GM12892 (cell line): ENCODE measurements at places on chromosomes 6 and 20.
A peak's percentile ranks its signal among the peaks of the same experiment; 100 is the strongest.

DNA sequence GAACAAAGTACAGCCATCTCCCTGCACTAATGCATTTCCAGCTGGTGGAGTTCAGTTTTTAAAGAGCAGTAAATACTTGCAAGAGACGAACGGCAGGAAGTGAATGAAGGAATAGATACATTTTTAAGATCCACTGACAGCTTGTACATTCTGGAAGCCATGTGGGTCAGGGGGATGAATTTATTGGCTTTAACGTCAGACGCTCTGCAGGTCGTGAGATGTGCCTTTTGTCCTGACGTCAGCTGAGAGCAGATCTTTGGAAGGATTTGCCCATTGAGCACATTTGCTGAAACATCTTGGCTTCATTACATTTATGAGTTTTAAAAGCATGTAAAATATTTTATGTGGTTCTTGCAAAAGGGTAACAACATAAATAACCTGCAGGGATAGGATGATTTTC is 29.5 kb upstream of the SALL4 start:
- no peak for DNase-seq

DNA sequence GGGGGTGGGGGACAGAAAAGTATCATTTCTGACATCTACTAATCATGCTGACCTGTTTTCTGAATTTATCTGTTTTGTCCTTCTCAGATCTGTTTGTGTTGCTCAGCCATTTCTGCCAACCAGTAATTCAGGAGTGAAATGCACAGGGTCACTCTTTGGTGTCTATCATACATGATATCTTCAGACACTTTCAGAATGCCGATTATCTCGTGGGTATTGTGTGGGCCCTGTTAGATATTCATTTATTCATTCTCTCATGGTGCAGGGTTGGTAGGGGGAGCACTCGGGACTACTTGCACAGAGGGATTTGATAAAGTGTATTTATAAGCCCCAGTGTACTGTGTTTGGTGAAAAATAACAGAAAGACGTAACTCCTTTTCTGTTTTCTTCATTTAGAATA is 101.2 kb upstream of the CITED2 start:
- no peak for DNase-seq

DNA sequence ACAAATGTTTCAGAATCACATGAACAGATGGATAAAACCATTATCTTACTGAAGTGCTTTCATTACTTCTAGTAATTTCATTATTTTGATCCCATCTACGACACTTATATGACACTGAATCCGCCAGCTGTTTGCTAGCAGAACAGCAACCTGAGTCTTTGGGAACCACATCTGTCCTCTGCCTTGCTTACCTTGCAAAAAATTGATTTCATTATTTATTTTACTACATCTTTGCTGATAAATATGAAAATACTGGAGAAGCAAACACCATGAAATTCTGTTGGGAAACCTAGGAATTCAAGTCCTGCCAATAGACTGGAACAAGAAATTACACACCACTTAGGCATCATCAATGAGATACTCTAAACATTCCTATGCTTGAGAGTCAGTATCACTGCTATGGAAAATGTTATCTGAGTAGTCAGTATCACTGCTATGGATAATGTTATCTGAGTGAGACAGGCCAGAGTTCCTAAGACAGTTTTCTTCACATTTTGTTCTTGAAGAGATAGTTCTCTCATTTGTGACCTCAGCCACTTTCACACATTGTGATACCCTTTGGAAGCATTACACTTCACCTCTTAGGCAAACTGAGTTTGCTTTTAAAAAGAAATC is 91.9 kb downstream of the PDE10A start:
- no peak for DNase-seq

DNA sequence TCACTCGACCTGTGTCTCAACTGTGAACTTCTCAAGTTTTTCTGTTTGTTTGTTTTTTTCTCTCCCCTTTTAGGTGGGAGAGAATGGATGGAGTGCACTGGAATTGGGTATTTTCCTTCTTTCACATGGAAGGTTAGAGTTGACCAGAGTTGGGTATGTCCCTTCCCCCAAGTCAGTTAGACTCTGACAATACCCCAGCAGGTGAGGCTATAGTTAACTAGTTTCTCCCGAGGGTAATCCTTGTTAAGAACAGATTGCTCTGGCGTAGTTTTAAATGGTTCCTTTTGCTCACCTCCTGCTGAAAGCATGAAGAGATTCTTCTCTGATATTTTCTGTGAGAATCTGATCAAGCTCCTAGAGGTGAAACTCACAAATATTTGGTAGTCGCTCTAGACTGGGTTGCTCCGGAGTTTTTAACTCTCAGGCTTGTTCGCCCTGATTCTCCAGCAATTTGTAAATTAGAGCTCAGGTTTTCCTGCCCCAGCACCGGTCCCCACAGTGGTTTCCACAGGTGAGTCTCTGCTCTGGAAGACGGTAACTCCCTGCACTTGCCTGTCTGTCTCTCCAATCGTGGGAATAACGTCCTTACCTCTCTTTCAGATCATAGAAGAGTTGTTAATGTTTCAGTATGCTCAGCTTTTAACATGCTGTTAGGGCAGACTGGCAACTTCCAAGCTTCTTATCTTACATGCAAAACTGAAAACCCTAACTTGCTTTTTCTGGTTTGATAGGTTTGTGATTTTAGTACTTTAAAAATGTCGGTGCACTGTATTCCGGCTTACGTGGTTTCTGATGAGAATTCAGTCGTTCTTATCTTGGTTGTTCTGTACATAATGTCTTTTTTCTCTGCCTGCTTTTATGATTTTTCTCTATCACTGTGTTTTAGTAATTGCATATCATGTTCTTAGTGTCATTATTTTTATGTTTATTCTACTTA is 111.2 kb upstream of the HIVEP1 start:
- DNase-seq, result no peak

DNA sequence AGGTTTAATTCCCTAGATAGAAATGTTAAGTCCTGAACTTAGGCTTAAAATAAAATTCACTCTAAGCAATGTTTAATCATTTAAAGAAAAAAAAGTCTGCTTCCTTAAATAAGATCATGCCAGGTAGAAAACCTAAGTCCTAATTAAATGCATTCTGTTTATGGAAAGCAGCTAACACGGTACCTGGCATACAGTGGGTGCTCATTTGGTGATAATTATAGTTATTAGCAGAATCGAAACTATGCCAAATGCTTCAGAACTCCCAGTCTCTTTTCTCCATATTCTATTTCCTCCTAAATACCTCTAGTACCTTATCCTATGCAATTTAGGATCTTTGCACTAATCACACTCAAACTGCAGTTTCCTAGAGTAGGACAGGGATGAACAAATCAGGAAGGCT is 331.8 kb downstream of the EPHA7 start:
- no peak for DNase-seq

- no peak for DNase-seq
These were observed 2.2 kb downstream of the HMGA1 start for GRCh38 chr6:34238585-34239499.

DNA sequence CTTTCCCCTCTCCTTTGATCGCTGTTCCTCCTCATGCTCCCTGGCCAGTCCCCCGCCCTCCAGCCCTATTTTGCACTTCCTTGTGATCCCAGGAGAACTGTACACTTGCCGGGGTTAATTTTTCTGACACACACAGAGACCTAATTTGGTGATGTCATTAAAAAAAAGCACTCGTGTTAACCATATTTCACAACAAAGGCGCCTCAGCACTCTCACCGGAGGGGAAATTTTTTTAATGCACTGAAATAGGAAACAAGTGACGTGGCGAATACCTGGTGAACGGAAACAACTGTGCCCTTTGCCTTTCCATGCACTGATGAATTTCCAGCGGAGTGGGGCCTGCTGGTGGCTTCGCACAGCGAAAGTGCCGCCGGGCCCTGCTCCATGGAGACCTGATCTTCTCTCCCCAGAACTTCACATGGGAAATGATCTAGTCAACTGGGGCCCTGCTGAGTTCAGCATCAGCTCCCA is 53.9 kb upstream of the TAGAP start:
- DNase-seq, result no peak

DNA sequence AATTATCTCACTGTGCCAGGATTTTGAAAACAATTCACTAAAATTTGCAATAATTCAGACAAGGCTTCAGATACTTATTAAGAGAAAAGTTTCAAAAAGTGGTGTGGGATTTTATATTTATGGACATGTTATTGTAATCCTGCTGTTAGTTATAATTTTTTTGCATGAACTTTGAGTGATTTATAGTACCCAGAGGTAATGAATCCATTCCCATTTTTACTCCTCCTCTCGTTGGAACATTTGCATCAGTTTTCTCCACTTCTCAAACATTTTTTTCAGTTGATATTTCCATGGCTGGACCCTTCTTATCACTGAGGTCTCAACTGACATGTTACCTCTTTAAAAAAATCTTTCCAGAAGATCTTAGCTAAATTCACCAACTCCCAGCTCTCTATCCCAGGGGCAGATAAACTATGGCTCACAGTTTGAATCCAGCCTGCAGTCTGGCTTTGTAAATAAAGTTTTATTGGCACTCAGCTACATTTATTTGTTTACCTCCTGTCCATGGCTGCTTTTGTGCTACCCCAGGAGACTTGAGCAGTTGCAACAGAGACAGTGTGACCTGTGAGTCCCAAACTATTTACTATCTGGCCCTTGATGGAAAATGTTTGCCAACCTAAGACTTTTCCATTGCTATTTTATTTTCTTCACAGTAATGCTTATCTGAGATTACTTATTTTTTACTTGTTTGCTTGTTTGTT is 83.4 kb downstream of the TSHZ2 start:
- DNase-seq, result no peak

DNA sequence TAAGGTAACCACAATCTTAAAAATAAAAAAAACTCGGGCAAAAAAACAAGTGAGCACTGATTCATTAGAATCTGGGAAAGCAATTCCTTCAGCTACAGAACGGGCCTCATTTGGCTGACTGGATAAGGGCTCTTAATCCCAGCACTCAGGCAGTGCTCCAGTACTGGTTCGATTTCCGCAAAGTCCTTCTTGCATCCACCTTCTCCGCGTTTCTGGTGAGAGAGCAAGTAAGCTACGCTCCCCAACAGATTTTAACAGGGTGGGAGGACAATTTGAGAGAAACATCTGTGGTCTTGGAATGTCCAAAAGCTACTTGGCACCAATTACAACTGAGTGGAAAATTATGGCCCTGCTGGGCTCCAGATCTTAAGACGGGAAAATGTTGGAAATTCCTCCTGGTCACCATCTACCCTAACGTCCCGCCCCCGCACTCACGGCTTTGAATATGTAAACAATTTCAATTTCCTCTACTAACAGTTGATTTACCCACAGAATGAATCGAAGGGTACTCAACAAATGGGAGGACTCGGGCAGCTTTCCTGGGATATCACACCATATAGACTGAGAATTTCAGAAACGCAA is 18.1 kb upstream of the ZSCAN9 start:
- no peak for DNase-seq

- DNase-seq, result peak; percentile 11
These were observed 53.5 kb downstream of the TCP11 start for GRCh38 chr6:35087361-35088280.

DNA sequence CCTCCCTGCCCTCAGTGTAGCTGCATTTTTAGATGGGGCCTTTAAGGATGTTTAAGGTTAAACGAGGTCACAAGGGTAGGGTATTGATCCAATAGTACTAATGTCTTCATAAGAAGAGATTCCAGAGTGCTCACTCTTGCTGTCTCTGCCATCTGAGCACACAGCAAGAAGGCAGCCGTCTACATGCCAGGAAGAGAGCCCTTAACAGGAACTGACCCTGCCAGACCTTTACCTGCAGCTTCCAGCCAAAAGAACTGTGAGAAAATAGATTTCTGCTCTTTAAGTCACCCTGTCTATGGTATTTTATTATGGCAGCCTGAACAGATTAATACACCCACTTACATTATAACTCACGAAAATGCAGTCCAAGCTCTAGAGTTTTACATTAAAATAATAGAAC is 685.3 kb upstream of the MARCKS start:
- no peak for DNase-seq

- DNase-seq, result no peak
These were observed 478.7 kb downstream of the HTR1B start for GRCh38 chr6:76984572-76984971.

- DNase-seq, result no peak
These were observed 133.1 kb downstream of the LY86 start for GRCh38 chr6:6721606-6722005.

GRCh38 chr20:46128310-46129151 is 10.4 kb downstream of the CD40 start:
- DNase-seq, result no peak

DNA sequence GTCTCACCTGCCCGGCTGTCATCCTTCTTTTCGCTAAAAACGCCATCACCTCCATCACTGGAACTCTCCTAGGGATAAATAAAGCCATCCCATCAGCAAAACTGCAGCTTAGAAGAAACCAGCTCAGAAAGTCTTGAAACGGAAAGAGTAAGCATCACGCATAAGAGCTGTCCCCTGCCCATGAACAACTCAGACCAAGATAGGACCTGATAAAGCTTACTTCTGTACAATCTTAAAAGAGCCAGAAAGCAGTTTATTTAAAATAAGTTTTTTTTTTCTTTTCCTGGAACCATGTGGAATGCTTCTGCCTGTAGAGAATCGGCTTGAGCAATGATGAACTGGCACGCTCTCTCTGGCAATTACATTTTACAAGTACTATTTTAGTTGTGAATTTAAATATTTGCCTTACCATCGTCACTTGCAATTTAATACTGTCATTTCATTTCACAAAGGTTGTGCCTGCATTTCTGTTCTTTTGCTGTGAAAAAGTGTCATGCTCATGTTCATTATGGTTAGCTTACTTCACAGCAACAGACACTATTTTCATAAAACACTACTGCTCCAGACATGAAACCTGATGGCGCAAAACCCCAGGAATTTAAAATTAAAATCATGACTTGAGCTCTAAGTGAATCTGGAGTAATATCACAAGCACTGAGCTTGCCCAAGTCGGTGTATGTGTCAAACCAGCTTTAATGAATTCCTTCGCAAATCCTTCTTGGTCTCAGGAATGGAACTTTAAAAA is 59.6 kb upstream of the EMILIN3 start:
- DNase-seq, result no peak

DNA sequence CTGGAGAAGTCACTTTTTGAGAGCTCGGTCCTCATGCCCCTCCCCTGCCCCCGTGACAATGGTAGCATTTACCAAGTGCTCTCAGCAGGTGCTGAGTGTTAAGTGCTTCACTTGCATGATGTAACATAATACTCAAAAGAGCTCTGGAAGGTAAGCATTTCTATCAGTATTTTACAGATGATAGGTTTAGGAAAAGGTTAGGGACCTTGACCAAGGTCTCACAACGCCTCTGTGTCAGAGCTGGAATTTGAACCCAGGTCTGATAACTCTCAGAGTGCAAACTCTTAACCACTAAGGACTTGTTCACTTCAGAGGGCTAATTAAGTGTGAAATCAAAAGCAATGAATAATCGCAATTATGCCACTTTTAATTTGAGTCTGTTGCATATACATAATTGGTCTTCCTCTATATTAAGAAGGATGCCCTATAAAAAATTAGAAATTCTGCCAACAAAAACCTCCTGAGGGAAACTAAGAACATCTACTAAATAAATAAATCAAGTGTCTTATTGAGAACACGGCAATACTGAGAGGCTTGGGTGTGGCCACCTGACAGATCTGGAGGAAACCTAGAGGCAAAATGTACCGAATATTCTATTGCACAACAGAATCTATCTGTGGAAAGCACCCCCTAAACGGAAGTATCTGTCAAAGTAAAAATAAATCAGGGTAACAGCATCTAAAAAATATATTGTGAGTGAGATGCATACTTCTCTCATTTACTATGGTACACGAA is 109.8 kb downstream of the BACH2 start:
- no peak for DNase-seq
